M059J (cell line): ENCODE measurements at places on chromosomes 16 and 17.
A peak's percentile ranks its signal among the peaks of the same experiment; 100 is the strongest.

DNA sequence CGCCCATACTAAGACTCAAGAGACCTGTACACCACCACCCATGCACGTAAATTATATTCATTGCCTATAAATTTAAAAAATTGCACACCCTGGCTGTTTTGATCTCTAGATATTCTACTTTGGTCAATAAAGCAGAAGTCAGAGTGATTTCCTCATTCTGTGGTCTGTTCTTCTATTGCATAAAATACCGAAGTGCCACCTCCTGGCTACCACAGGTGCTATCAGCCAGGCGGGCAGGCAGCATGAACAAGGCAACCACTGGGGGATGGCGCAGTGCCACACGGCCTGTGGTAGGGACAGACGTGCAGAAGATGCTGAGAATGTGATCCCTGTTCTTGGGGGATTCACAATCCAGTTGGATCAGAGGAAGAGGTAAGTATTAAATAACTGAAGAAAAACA, 122.3 kb downstream of the CDK5R1 start:
- DNase-seq, result peak; percentile 72

DNA sequence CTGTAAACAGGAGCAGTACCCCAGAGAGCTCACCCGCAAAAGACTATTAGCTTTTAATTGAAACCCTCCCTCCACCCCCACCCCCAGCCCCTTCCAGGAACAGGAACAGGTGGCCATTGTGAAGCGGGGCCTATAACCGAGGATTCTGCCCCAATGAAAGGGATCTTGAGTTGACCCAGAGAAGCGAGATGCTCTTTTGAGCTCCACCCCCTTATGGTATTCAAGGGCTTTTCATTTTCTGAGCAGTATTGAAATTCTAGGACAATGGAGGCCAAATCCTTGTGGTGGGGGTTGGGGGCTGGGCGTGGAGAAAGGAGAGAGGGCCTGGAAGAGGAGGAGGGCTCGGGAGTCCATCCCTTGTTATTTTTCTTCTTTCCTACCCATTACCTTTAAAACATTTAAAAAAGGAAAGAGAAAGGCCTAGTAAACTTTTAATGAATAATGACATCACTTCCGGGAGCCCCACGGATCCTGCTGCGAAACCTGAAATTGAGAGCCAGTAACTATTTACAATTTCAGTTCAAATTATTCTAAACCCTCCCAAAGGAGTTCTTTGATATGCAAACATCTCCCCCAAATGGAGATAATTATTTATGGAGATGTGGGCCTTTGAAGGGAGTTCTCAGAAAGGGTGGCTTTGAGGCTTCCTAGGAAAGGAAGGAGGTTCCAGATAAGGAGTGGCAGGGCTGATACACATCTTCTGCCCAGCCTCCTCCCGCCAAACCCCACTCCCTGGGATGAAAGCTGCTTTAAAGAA, 30.5 kb downstream of the HS3ST3B1 start:
- DNase-seq, result no peak

GRCh38 chr16:17323171-17323570, 147.6 kb downstream of the XYLT1 start:
- no peak for DNase-seq

DNA sequence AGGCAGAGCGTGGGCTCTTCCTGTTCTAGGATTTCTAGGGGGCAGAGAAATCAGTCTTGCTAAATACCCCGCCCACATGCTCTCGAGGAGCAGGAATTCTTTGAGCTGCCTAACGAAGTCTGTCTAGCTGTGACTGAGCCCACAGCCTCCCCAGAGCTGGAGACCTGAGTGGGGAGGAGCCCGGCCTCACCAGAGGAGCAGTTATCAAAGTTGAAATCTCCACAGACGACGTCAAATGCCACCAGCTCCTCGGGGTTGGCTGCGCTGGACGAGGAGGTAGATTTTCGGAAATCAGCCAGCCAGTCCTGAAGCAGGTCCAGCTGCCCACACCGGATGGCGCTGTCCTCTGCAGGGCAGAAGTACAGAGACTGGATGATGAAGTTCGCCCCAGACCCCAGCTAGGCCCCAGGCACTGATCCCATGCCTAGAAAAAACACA, 53.8 kb downstream of the PRMT7 start:
- no peak for DNase-seq

DNA sequence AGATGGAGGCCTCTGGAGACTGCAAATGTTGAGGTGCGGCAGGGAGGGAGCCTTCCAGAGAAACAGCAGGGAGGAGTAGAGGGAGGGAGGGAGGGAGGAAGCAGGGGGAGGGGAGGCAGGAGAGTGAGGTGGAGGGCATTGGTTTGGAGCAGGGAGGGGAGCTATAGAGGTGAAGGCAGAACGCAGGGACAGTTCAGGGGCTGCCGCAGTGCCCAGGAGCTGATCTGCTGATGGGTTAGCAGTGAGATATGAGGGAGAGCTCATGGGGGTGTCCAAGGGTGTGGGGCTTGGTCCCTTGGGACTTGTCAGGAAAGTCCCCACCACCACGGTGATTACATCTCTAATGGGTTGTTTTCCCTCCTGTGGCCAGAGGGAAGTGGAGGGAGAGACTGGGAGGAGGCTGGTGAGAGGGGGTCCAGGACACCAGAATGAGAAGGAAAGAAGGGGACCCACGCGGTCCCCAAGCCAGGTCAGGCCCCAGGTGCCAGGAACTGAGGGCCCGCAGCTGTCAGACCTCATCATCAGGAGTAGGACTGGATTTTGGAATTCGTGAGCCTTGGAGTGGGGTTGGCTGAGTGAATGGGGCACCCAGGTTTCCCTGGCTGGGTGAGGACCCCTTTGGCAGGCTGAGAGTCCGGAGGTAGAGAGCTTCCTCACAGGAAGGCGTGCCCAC, 11.2 kb downstream of the CA4 start:
- no peak for DNase-seq

- DNase-seq, result peak; percentile 100
Measured at GRCh38 chr17:56699186-56699894, 105.8 kb downstream of the NOG start.

GRCh38 chr16:51151435-51151960, 428 bp upstream of the SALL1 start:
- peak; percentile 84 for DNase-seq

GRCh38 chr17:43171586-43172487, 823 bp downstream of the NBR1 start:
- DNase-seq, result peak; percentile 97

DNA sequence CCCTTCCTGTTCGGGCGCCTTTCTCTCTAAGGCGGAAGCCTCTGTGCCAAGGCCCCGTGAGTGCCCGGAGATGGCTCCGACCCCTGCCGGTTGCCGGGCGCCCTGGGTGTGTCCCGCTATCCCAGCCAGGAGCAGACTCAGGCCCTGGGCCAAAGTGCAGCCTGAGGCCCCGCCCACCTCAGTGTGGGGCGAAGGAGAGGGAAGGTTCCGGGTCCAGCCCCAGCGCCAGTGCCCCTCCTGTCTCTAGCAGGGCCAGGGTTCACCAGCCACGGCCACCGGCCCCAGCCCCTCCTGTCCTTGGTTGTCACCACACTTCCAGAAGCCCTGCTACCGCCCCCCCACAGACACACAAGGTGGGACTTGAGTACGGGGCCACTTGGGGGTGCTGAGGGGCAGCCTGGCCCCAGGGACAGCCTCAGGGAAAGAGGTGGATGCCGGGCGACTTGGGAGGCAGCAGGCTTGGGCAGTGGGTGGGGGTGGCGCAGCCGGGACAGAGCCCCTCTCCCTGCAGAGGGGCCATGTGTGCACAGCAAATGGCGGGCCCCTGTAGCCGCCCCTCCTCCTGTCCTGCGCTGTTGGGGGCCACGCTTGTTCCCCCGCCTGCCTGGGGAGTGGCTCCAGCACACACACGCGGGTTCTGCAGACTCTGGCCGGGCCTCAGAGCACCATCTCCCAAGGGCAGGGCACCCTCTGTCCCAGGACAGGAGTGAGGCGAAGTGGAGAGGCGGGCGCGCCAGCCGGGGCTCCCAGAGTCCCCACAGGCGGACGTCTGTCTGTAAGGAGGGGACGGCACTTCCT, 6.0 kb downstream of the C1QTNF8 start:
- DNase-seq, result no peak

DNA sequence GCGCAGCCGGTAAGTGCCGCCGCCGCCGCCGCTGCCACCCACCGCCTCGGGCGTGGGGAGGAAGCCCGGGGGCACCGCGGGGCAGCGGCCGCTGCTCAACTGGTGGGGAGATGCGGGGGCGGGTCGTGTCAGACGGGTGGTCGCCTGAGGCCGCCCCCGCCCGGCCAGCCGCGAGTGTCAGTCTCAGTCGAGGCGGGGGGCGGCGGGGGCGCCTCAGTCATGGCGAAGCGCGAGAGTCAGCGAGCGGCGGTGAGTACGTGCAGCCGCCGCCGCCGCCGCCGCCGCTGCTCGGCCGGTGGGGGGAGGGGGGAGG, 76.2 kb downstream of the CHD9 start:
- DNase-seq, result no peak

DNA sequence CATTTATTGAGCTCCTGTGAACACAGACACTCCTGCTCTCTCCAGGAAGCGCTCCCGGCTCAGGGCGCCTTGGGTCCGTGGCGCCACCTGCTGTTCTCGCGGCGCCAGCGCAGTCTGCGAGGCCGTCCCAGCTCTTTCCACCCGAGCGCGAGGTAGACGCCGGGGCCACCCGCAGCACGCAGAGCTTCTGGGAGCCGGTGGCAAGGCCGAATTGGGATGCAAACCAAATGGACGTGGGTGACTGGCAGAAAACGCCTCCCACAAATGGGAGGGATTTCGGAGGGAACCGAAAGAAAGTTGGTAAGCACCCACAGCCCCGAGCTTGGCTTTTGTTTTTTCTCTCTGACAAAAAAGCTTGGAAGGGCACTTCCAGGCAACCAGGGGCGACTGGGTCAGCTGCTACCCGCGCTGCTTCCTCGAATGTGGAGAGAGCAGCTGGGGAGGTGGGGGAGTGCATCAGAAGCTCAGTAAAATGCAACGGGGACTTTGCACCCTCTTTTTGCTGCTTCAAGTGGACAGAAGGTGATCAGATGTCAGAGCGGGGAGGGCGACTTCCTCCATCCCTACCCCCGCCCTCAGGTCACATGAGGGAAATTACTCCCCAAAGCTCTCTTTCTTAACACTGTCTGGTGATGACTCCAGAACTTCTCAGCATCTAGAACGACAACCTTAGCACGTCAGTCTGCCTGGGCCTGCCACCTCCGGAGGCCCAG, 13.5 kb upstream of the N4BP1 start:
- peak; percentile 90 for DNase-seq

GRCh38 chr17:40355123-40355803, 9.3 kb downstream of the GJD3 start:
- no peak for DNase-seq

GRCh38 chr17:82081966-82082365, 16.1 kb downstream of the FASN start:
- DNase-seq, result no peak

DNA sequence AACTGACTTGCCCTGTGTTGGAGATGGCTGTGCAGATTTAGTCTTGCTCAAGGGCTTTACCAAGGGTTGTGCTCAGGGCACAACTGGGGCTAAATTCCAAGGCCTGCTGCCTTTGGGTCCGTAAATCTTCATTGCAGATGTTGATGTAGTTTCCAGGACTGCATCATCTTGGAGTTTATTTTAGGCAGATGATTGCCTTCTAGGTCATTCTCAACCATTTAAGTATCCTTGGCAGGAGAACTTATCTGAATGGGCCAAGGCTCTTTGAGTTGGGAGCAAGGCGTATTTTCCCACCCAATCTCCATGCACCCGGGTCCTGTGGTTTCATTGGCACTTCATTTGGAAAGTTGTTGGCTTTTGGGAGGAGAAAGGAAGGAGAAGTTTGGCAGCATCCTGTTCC, 200.3 kb downstream of the MSI2 start:
- no peak for DNase-seq

GRCh38 chr16:51898872-51899271, 648.1 kb downstream of the TOX3 start:
- peak; percentile 65 for DNase-seq

DNA sequence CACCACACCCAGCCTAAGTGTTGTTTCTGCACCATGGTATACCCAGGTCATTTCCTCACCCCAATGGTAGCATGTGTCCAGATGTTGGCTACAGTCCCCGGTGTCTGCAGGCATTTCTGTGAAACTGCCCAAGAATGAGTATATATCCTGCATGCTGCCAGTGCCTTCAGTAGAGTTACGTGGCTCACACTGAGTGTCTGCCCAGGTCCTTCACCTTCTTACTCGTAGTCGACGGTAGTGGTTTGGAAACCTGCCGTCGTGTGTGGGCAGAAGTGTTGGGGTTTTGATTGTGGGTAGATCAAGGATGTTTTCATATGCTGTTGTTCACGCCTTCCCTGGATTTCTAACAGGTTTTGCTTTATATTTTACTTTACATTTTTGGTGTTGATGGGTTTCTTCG, 16.8 kb downstream of the TCF25 start:
- no peak for DNase-seq

DNA sequence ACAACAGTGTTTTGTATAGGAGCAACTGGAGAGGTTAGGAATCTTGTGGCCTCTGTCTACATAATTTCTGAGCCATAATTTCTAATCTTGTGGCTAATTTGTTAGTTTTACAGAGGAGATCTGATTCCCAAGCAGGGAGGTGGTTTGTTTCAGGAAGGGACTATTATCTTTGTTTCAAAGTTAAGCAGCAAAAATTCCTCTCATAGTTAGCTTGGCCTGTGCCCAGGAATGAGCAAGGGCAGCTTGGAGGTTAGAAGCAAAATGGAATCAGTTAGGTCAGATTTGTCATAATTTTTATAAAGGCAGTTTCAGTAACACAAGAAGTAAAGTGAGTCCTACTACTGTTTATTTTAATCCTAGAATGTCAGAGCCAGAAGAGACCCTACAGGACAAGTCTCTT, 2.0 kb upstream of the RDM1 start:
- DNase-seq, result peak; percentile 30

- no peak for DNase-seq
Measured at GRCh38 chr16:4752351-4753100, 14.4 kb downstream of the ZNF500 start.

- DNase-seq, result no peak
Measured at GRCh38 chr17:4862720-4863119, 29.6 kb downstream of the MINK1 start.

- no peak for DNase-seq
Measured at GRCh38 chr16:70345840-70346239, 863 bp upstream of the DDX19A start.

- no peak for DNase-seq
Measured at GRCh38 chr16:1828645-1829410, 1.8 kb downstream of the FAHD1 start.

DNA sequence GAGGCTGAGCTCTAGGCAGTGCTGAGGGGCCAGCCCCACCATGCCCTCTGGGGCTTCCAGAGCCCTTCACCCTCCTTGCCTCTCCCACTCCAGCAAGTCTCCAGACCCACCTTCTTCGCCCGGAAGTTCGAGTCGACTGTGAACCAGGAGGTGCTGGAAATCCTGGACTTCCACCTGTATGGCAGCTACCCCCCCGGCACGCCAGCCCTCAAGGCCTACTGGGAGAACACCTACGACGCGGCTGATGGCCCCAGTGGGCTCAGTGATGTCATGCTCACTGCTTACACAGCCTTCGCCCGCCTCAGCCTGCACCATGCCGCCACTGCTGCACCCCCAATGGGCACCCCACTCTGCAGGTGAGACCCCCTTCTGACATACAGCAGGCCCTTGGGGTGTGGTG, 10.5 kb downstream of the XYLT2 start:
- no peak for DNase-seq

- DNase-seq, result peak; percentile 66
Measured at GRCh38 chr17:5203178-5203907, 11.7 kb upstream of the ZNF594 start.
